ENCODE measurements at places on chromosomes 3 and 15.
A peak's percentile ranks its signal among the peaks of the same experiment; 100 is the strongest.

DNA sequence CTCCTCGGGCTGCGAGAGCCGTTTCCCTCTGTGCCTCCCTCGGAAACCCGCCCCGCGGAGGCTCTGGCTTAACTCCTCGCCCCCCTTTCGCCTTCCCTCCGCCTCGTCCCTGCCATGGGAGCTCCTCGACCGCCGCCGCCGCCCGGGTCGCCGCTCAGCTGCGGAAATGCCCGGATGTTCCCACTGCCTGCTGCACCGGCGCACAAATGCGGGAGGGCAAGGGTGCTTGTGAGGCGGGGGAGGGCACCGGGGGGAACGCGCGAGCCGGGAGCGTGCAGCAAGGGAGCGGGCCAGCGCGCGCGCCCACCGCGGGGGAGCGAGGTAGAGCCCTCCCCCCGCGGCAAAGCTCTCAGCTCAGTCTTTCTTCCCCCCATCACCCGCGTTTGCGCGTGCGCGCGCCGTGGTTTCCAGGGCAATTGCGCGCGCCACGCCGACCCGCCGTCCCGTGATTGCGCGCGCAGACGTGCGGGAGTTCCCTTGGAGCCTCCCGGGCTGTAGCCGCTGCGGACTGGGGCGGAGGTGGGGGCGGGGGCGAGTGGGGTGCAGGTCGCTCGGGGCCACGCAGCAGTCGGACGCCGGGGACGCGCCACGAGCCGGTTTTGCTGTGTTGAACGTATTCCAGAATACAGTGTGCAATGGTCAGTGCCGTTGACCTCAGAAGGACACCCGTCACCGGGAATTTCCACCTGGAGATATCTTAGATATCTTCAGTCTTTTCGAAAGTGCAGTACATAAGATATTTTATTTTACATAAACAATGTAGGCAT, at the start of gene DMXL2:
Gene DMXL2 (minus strand): TSS at position 168 of the 767 bp plus-strand sequence. CDS start 226 bp downstream, outside the sequence.
- DNase-seq = peak; percentile 69

DNA sequence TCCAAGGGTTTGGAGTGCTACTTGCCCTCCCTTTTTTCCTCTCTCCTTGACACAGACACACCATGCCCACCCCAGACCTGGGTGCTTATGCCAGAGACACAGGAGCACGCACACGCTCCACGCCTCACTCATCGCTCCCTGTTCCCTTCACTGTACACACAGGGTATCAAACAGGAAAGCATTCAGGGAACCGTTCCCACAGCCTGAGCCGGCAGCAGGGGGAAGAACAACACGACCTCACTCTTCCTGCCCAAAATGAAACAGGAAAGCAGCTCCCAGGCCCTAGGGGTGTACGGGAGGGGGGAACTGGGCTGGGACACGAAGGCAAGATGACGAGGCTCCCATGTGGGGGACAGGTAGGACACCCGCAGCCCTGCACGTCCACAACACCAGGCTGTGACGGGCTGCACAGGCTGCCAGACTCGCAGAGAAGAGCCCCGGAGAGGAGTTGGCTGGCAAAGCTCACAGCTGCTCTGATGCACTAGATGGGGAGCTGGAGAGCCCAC, 11.2 kb downstream of the DLL4 start:
- no peak for DNase-seq

DNA sequence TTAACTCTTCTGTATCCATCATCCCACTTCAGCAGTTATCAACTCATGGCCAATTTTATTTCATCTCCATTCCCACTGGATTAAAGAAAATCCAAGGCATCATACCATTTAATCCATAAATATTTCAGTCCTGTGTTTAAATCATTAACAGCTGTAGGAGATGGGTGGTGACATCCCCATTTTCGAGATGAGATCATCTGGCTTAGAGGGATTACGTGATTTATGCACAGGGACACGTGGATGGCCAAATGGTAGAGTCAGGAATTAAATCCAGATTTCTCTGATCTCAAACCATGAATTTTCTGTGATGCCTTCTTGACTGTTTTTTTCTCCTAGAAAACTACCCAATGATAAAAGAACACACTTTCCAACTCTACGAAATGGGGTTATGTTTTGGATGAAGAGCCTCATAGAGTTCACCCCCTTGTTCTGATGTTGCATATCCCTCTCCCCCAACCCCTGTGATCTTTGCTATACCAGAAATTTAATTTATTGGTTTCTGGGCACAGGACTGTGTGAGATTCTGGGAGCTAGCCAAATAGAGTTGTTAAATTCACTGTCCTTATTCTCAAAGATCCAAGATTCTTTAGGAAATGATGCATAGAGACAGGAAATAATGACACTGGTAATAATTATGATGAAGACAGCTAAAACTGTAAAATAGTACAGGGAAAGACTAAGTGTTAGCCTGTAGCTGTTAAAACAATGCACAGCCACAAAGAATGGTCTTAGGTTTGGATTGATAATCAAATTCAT, 7.4 kb downstream of the ZNF589 start:
- DNase-seq = no peak

GRCh38 chr3:54131890-54132289, 9.5 kb downstream of the CACNA2D3 start:
- no peak for DNase-seq

DNA sequence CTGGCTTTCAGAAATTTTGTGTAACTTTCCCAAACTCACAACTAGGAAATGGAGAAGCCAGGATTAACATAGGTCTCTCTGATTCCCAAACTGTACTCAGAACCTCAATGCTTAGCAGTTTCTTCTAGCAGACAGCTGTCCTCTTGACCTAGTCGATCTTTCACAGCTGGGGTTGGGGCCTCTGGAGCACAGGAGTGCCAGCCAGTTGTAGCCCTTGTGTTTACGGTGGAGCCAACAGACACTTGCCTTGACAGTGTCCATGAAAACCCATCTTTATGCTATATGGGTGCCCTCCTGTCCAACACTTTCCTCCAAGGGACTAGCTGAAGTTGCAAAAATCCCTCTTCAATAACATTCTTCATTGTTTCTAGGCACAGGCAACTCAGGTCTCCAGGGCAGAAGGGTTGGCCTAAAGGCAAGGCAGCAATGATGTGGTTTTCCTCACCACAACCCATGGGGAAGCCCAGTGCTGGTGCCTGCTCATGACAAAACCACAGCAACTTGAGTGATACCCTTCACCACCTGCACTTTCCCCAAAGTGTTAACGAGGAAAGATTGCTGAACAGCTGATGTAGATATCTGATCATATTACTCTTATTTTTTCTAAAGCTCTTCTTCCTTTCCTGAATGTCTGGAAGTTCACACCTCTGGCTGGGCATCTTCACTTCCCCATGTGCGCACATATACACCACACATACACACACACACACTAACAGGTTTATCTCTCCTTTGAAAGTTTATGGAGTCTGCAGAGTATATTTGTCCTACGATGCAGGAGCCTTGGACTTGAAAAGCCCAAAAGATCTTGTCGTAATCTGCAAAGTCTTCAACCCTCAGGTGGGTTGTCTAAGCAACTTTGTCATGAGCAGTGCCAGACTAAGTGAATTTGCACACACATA, 11.0 kb upstream of the KNG1 start:
- no peak for DNase-seq

DNA sequence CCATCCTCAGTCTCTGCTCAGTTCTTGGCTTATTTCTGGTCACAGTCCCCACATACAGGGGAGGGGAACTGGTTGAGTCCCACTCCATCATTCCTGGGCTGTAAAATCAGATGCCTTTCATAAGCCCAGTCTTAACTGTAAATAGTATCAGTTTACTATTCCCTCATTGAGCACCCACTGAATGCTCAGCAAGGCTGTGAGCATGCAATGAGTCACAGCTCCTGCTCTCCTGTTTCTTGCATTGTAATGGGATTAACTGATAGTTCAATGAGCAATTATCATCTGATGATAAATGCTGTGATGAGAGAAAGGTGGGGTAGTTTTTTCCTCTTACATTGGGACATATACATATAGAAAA, 113.6 kb upstream of the TPM1 start:
- no peak for DNase-seq

DNA sequence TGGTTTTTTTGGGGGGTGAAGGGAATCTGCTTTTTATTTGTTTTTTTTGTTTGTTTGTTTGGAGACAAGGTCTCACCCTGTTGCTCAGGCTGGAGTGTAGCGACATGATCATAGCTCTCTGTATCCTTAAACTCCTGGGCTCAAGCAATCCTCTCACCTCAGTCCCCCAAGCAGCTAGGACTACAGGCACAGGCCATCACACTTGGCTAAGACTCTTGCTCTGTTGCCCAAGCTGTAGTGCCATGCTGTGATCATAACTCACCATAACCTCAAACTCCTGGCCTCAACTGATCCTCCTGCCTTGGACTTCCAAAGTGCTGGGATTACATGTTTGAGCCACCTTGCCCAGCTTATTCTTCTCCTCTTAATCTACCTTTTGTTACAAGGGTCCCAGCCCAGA, 31.8 kb downstream of the GPR176 start:
- DNase-seq = no peak

DNA sequence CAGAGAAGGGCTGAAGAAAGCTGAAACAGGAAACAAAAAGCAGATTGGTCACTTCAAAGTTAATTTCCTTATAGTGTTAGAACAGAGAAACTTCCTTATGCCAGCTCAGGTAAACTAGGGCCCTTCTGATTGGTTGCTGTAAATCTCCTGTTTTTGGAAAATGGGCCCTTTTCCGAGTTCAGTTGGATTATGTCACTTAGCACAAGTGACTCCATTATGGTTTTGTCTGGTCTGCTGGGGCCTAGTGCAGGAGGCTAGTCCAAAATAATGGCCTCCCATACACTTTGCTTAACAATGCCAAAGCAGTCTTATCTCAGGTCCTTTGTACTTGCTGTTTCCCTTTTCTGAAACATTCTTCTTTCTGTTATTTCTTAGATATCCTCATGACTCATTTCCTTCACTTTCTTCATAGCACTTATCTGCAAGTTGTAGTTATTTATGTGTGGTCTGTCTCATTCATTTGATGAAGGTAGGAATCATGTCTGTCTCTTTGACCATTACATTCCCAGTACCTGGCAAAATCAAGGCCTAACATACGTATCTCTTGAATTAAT, 7.7 kb upstream of the DCP1A start:
- no peak for DNase-seq

DNA sequence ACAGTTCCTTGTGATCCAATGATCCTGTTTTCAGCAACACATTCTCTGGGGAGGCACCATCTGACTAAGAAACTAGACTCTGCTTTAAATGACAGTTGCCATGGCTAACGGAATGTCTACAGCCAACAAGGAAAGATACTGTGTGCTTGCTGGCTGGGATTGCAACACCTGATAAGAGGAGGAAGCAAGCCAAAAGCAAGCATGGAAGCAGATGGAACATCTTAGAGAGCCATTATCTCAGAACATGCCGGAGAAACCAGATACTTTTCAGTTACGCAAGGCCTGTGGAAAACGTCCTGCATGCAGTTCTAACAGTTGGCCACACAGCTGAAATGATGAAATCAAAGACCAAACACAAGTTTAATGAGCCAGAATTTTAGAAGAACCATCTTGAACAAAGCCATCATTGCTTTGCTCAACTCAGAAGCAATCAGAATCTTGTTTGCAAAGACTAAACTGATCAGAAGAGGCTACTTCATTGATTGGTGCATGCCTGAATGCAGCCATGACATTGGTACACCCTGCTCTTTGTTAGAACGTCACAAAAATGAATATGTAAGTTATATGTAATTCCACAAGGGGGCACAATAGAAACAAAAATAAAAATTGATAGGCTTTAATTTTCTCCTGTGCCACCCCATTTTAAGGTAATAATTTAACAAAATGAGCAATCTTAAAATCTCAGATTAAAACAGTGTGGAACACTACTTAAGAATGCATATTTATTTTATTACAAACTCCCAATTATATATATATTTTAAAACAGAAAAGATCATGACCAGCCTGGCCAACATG, 50.8 kb downstream of the GXYLT2 start:
- peak; percentile 7 for DNase-seq

GRCh38 chr15:80106051-80106450, 46.6 kb downstream of the ZFAND6 start:
- no peak for DNase-seq

GRCh38 chr3:119841808-119842471, 60.0 kb downstream of the NR1I2 start:
- DNase-seq = no peak

- DNase-seq = no peak
Observed at GRCh38 chr3:60086811-60087210, 1037.0 kb upstream of the CFAP20DC start.

DNA sequence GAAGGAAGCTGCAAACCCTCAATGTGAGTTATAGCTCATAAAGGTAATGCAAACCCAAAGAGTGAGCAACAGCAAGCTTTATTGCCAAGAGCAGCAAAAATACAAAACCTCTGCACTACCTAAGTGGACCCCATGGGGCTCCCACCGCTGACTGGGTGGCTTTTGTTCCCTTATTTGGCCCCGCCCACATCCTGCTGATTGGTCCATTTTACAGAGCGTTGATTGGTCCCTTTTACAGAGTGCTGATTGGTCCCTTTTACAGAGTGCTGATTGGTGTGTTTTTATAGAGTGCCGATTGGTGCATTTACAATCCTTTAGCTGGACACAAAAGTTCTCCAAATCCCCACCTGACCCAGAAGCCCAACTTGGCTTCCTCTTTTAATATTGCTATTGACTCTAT, 154.5 kb upstream of the NSMCE3 start:
- no peak for DNase-seq

- DNase-seq = no peak
Observed at GRCh38 chr15:34025252-34025651, 13.8 kb downstream of the AVEN start.

GRCh38 chr15:39084674-39085530, 496.0 kb upstream of the THBS1 start:
- no peak for DNase-seq

- no peak for DNase-seq
Observed at GRCh38 chr3:169965562-169966427, 812 bp upstream of the SEC62 start.
